ENCODE measurements at places on chromosomes 11 and 22.

- no peak for DNase-seq
Observed at GRCh38 chr22:50445880-50446707, 28.7 kb downstream of the SBF1 start.

DNA sequence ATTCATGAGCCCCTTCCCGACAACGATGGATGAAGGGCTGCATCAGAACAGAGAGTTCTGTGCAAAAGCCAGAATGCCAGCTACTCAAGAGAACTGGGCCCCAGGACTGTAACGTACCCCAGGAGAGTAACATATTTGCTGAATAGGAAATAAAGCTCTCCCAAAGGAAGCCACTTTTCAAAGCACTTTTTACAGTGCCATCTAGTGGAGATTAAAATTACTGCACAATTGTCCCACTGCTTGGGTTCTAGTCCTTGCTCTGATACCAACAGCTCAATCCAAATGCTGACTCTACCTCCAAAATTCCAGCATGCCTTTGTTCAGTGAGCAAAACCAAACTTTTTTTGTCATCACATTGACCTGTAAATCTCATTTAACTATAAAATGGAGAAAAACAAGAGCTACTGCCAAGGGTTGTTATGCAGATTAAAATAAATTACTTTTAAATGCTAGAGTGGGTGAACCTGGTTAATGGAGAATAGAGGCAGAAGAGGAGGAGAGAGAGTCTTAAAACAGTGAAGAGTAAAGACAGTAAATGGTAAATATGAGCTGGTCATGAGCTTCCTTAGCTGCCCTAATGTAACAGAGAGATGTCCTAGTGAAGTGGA lies 87.6 kb upstream of the FSHB start:
- peak; percentile 15 for DNase-seq

DNA sequence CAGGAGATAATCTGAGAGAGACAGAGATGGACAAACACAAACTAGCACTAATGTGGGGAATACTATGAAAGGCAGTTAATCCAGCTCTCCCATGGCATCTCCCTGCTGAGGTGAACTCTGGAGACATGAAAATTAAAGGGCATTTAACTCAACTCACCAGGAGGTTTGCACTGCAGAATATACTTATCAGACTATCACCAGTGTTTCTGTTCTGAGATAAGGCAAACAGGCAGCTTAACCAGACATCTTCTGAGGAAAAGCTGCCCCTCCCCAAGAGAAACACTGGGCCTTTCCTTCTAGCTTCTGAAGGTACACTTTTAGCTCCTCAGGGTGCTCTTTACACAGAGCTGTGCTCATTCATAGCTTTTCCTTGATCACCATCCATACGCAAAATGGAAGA lies 85.5 kb downstream of the AMBRA1 start:
- DNase-seq = no peak

- DNase-seq = no peak
Observed at GRCh38 chr11:1073261-1073724, 1.4 kb upstream of the MUC2 start.

- DNase-seq = no peak
Observed at GRCh38 chr11:66239511-66239910, 28.9 kb upstream of the RAB1B start.

DNA sequence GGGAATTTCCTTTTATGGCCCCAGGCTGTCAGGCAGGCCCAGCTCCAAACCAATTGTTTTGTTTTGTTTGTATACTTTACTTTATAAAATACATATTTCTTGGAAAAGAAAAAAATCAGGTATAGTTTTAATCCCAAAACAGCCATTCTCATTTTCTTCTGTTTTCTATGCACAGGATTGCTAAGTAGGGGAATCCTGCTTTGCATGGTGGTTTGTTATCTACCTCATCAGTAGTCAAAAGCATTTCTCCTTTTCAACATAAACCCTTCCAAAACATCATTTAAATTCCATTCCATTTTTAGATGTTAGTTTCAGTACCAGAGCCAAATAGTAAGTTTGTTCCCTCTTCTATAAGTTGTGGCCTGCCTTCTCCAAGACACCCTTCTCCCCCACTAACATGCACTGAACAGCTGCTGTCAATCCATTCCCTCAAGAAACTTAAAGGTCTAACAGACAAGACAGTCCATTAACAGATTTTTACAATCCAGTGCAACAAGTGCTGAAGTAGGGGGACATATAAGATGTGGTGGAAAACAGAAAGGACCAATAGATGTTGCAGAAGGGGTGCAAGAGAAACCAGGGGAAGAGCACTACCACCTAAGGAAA lies 3.7 kb downstream of the ILK start:
- peak; percentile 38 for DNase-seq

- DNase-seq = no peak
Observed at GRCh38 chr11:81700076-81700475, 1033.6 kb downstream of the FAM181B start.

- DNase-seq = peak; percentile 50
Observed at GRCh38 chr11:77522215-77522614, 48.3 kb upstream of the PAK1 start.

GRCh38 chr22:49582678-49583077 lies 245.0 kb downstream of the BRD1 start:
- no peak for DNase-seq

DNA sequence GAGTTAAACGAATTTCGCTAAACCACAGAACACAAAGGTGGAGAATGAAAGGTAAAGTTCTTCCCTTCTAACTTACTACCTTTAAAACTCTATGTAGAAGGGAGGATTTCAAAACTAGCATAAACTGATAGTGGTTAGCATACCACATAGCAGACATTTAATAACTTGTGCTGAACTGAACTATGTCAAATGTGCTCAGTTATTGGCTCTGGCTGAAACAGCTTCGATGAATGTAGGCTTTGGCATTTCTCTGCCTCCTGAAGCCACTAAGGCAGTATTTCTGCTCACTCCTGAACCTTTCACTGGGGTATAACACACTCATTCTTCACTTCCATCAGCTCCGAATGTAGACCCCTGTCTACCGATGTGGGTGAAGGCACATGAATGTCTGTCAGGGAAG lies 1188.1 kb downstream of the LRRC4C start:
- no peak for DNase-seq

GRCh38 chr22:40019100-40019499 lies 24.3 kb downstream of the FAM83F start:
- DNase-seq = no peak

GRCh38 chr11:126491092-126491491 lies 135.6 kb downstream of the ST3GAL4 start:
- no peak for DNase-seq

DNA sequence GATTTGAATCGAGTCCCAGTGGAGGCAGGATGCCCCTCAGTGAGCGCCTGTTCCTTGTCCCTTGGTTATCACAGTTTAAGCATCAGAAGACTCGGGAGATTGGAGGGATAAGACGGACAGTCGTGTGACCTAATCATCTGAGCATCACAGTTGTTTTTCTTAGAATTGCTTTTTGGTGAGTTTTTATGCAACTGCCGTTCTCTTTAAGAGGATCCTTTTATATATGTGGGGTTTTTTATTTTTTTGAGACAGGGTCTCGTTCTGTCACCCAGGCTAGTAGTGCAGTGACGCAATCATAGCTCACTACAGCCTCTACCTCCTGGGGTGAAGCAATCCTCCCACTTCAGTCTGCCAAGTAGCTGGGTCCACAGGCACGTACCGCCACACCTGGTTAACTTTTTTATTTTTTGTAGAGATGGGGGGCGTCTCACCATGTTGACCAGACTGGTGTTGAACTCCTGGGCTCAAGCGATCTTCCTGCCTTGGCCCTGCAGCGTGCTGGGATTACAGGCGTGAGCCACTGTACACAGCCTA lies 16.5 kb downstream of the NUP50 start:
- no peak for DNase-seq

- DNase-seq = no peak
Observed at GRCh38 chr22:32746732-32747131, 54.8 kb upstream of the TIMP3 start.

GRCh38 chr11:22497474-22497873 lies 128.1 kb downstream of the FANCF start:
- DNase-seq = no peak

- no peak for DNase-seq
Observed at GRCh38 chr22:42074846-42075676, 1.0 kb downstream of the PHETA2 start.

DNA sequence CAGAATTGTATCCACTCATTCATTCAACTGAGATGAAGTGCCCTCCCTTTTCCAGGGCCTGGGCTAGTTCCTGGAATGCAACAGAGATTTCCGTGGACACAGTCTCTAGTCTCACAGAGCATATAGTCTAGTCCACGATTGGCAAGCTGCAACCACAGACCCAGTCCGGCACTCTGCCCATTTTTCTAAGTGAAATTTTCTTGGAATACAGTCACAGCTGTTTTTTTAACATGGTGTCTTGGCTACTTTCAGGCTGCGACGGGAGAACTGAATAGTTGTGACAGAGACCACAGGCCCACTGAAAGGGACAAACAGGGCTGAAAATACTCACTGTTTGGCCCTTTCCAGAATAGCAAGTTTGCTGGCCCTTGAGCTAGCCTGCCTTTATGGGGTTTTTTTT lies 29.2 kb downstream of the ALG12 start:
- DNase-seq = no peak

DNA sequence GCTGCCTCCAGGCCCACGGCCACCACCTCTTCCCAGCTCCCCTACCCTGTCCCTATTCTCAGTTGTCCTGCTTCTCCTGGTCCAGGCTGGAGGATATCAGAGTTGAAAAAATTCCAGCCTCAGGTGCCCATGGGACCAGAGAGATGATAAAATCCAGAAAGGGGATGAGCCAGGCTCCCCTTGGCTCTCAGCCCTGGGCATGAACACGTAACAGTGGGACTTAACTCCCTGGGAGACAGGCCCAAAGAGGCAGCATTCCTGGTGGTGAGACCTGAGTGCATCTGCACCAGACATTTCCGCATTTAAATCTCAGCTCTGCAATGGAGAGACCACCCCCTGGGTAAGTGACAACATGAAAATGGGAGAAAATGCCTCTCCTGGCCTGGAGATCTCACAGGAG lies 10.4 kb upstream of the SLC39A13 start:
- DNase-seq = no peak

GRCh38 chr11:123122341-123122740 lies 60.4 kb upstream of the HSPA8 start:
- DNase-seq = no peak

GRCh38 chr11:88195908-88196307 lies 20.7 kb upstream of the RAB38 start:
- no peak for DNase-seq

DNA sequence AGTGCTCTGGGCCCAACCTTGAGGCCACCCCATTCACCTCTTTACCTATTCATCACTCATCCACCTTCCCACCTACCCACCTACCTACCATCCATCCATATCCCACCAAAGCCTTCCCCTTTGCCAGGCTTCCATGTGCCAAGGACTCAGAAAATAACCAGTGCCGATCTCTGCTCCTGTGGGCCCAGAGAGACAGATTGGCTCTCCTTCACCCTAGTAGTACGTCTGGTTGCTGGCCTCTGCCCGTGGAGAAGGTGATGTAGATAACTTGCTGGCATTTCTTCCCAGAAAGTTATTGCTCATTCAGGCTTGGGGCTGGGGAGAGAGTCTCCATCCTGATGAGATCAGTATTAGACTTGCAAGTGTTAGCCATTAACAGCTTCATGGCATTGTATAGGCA lies 45.2 kb downstream of the NEU3 start:
- no peak for DNase-seq

DNA sequence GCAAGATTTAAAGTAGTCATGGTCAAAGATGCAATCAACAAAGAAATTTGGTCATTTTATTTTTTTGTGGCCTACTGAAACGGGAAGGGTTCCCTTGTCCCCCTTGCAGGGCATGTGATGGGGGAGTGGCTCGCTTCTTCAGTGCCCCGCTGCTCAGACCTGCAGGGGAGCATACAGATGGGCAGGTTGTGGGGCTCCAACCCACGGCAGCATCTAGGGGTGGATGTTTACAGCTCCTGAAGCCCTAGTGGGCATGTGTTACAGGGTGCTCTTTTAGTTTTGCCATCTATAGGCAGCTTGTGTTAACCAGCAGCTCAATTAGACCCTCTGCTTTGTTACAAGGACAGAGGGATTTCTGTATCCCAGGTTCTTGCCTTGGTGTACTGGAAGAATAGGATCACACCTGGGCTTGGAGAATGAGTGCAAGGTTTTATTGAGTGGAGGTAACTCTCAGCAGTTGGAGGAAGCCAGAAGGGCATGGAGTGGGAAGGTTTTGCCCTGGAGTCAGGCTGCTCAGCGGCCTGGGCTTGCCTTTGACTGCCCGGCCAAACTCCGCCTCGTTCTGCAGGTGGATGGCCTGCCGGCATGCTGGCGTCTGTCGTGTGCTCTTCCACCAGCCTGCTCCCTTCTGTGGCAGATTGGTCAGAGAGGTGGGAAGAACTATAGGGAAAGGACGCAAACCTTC lies 9.4 kb downstream of the GSTP1 start:
- no peak for DNase-seq

- DNase-seq = no peak
Observed at GRCh38 chr22:11253000-11253511, 4274.9 kb upstream of the OR11H1 start.

DNA sequence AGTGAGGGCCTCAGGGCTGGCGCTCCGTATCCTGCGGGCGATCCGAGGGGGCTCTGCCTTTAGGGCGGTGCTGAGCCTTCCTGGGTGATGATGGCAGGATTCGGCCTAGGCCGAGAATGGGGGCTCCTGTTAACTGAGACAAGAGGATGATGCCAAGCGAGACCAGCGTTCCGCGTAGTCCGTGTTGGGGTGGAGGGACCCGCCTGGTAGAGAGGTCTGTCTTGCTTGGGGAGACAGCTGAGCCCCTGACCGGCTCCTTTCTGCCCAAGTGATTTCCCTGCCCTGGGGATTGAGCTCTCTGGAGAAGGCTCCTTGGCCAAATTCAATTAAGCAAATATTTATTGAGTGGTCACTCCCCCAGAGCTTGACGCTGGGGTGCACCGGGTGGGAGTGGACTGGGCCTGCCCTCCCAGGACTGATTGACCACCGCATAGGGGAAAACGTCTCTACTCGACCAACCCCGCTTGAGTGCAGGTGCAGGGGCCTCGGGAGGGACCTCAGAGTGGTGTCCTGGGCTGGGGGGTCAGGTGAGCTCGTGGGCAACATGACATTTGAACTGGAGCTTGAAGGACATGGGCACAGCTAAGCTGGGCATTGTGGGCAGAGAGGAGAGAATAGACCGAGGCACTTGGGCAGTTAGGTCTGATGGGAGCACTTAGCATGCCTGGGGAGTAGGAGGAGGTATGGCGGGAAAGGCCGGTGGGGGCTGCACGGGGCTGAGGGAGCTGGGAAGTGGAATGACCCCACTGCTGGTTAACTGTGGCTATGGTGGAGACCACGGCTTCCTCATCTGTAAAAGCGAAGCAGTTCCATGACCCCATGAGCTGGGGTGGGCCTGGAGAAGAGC lies 1.1 kb downstream of the GNAZ start:
- no peak for DNase-seq

GRCh38 chr11:86182976-86183584 lies 61.5 kb upstream of the EED start:
- DNase-seq = no peak

DNA sequence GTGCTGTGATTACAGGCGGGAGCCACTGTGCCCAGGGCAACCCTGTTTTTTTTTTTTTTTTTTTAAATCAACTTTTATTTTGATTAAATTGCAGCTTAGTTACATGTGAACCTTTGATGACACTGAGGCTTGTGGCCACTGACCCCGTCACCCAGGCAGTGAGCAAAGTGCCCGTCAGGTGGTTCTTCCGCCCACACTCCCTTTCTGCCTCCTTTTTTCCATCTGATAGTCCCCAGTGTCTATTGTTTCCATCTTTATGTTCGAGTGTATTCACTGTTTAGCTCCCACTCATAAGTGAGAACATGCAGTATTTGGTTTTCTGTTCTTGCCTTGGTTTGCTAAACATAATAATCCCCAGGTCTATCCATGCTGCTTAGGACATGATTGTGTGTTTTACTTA lies 110.9 kb upstream of the GRK3 start:
- no peak for DNase-seq

GRCh38 chr11:73335204-73335923 lies 27.3 kb downstream of the ARHGEF17 start:
- DNase-seq = peak; percentile 75
